ENCODE measurements at places on chromosomes 5 and 9.

DNA sequence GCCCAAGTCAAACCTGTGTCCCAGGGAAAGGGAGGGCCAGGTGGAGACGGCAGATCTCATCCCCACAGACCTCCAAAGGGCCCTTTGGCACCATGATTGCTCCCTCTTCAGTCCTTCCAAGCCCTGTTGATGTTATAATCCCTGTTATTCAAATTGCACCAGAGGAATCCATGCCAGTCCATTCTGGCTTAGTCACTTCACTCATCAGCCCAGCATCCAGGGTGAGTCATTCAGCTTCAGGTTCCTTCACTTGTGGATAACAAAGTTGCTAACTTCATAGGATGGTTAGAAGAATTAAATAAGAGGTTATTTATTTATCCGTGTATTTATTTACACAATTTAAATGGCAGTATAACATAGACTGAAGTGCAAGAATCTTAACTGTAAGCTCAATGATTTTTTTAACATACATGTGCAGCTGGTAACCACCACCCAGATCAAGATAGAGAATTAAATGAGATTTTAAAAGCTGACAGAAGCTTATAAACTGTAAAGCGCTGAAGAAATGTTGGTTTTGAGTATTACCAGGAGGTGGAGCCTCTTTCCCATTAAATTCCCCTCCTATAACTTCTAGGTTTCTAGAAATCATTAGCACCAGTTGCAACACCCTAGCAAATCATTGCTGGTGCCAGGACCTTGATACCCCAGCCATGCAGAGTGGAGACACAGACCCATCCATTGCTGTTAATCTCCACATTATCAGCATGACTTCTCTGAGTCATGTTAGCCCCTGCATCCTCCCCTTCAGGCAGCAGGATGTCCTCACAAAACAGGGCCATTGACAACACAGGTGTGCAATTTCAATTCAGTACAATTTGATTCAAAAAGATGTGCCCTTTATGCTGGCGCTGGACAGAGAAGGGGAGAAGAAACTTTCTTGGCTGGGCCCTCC is 77.4 kb downstream of the SEC61B start:
- DNase-seq: no peak

DNA sequence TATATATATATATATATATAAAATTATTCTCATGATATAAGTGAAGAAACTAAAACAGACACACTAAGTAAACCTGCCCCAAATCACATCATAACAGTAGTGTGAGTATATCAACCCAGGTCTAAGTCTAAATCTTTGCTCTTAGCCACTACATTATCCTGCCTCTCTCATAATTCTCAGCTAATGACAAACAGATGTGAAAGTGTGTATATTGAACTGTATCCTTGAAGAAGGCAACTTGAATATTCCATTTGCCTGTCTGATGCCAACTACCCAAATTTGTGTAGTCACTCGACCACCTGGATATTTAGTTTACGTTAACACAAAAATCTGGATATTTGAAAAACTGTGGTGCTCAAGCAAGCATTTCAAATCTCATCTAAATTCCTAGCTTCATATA is 97.4 kb downstream of the PPP2R2B start:
- no peak for DNase-seq

DNA sequence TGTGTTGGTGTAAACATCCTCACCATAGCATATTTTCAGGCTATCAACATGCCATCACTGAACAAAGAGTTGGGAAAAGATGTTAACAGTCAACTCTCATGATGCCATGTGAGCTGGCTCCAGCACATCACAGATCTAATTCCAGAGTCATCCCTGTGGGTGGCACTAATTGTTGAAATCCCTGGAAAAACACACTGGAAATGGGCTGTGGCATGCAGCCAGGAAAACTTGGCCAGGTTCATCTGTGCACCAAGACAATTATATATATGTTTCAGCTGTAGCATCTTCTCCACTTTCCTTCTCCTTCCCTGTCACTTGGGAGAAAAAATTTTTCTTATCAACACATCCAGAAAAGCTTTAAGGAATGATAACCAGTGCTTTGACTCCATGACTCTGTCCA is 313.7 kb downstream of the TRIM32 start:
- no peak for DNase-seq

DNA sequence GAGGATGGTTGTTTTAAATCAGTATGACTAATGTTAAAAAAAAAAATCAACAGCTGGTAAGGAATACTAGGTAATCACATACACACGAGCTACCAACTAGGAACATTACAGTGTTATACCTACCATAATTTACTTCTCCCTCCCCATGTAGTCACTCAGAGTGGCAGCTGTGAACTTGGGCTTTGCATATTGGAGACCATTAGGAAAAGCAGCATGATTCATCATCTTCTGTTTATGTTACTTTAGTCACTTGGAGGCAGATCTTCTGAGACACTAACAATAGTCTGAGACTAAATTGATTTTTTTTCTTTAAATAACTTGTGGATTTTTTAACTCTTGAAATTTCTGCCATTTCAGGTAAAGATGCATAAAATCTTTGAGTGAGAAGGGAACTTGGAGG is 141.5 kb upstream of the NR4A3 start:
- DNase-seq: no peak

DNA sequence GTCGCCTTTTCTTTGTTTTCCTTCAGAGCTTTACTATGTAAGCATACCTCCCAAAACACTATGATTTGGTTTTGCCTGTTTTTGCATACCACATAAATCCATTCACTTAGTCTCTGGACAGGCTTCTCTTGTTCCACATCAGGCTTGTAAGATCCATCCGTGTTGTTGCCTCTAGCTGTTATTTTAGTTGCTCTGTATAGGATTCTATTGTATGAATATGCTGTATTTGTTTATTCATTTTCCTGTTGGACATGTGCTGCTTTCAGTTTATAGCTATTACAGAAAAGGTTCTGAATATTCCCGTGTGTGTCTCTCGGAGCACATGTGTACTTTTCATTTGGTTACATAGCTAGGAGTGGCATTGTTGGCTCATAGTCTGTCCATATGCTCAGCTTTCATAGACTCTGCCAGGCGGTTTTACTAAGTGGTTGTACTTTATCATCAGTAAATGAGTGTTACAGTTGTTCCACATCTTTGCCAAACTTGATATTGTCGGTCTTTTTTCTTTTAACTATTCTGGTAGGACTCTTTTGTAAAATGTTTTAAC is 41.8 kb downstream of the NUP214 start:
- DNase-seq: no peak

- no peak for DNase-seq
Measured at GRCh38 chr9:136900988-136901515, 14.7 kb downstream of the TRAF2 start.

- DNase-seq: no peak
Measured at GRCh38 chr5:151034422-151035379, 14.3 kb downstream of the GPX3 start.

GRCh38 chr9:4102078-4102477 is 197.8 kb downstream of the GLIS3 start:
- DNase-seq: no peak

DNA sequence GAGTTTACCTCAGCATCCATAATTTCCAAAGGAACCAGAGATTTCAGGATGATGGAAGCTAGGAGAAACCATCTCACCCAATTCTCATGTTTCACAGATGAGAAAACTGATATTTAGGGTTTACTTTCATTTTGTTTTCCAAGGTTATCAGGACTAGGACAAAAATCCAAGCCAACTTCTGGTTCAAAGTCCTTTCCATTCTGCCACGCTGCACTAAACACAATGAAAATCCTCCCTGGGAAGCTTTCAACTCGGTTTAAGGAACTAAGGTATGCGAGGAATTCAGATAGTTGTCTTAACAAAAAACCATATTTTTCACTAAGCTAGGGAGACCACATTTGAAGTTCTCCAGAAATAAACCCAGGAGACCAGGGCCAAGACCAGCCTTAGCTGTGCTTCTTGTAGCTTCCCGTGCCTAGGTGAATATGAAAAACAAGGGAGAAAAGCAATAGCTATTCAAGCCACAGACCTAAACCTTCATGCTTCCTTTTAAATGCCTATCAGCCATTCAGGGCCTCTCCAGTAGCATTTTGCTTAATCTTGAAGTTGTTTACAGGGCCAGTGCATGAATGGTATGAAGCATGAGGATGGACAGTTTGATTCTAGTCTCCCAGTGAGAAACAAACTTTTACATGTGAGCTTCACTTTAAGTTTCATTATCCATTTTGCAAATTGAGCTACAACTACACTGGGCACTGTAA is 167.9 kb downstream of the DENND1A start:
- no peak for DNase-seq

DNA sequence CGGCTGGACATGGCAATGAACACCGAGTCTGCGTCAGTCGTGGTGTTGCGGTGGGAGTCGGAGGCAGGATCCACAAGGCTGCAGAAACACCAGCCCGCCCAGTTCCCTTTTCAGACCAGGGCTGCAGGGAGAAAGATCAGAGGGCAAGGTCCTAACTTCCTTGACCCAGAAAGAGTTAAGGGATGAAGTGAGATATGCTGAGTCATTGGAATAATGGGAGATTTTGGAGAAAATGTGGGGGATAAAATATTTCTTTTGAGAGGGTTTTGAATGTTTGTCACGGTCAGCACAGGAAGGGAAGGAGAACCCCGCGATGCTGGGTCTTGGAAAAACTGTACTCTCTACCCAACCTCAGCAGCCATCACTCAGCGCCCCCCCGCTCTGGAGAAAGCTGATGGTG is 416.0 kb downstream of the ICE1 start:
- DNase-seq: no peak

GRCh38 chr9:135376511-135377265 is 102.9 kb upstream of the PPP1R26 start:
- no peak for DNase-seq

- DNase-seq: no peak
Measured at GRCh38 chr5:180507661-180508060, 13.5 kb downstream of the CNOT6 start.

DNA sequence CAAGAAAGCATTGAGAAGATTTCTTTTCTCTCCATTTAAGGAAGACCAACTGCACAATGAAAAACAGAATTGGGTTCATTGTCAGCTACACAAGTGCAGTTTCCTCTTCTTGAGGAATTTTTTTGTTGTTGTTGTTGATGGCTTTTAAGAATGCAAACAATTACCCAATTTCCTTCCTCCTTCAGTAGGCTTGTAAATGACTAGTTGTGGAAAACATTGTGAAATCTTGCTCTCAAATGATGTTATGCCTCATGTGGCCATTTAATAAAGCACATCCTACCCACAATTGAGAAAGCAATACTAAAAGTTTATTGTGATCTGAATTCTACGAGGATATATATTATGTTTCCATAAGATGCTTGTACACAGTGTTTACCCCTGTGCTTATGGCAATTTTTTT is 171.6 kb downstream of the FAM174A start:
- no peak for DNase-seq

DNA sequence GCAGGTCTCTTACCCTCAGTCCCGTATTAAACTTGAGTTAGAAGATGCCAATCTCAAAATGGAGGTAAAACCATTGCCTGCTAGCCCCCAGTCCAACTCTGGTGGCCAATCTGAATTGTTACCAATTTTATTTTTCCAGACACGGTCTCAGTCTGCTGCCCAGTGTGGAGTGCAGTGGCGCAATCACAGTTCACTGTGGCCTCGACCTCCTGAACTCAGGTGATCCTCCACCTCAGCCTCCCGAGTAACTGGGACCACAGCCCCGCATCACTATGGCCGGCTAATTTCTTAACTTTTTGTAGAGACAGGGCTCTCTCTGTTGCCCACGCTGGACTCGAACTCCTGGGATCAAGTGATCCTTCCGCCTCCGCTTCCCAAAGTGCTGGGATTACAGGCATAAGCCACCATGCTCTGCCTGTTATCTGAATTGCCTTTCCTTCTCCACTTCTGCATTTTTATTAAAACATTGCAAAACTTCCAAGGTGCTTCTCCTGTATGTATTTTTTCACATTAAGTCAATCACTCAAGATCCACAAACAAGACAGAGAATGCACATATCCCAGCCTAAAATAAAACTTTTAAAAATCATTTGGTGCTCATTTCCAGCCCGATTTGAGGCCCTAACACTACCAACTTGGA is 2.3 kb downstream of the FANCC start:
- no peak for DNase-seq

DNA sequence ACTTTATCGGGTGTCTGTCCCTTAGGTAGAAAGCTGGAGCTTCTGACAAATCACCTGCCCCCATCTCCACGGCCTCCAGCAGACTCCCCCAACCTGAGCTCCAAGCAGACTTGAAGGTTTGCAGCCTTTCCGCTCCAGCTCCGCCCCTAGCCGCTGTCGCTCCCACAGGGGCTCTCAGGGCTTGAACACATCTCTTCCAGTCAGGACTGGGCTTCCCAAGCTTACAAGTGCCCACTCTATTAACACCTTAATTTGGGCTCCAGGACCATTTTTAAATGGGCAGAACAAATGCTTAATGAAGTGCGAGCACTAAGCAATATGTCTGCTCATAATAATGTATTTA is 17.2 kb upstream of the SLC25A51 start:
- DNase-seq: no peak

DNA sequence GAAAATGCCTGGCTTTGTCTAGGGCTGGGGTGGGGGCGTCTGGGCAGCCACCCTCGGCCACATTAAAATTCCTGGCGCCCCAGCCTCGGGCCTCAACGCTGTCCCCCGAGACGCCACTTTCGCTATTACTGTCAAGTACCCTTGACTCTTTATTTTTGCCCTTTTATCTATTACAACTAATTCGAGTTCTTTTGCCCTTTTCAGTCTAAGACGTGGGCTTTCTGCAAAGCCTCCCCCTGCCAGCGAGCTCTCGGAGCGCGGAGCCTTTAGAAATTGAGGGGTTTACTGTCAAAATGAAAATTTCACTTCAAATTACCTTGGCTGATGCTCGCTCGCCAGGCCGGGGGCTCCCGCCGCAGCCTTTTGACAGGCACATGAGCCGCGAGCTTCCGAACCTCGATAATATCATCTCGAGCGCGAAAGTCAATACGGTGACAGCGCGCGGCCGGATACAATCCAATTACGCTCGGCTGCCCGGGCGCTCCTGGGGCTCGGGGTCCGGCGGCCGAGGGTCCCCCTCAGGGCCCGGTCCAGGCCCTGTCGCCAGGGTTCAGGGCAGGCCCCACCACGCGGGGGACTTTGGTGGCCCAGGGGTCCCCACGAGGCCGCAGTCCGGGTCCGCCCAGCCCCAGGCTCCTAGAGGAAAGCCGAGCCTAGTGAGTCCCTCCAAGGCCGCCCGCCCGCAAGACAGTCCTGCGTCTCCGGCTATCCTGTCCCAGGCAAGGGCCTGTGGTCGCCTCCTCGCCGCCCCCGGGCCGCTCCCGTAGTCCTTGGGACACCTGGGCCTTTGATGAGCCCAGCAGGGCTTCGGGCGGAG is 6.7 kb downstream of the IRX4 start:
- DNase-seq: no peak

GRCh38 chr5:153714798-153715197 is 224.3 kb downstream of the GRIA1 start:
- no peak for DNase-seq

GRCh38 chr5:132470596-132470995 is 20.0 kb downstream of the IRF1 start:
- no peak for DNase-seq

DNA sequence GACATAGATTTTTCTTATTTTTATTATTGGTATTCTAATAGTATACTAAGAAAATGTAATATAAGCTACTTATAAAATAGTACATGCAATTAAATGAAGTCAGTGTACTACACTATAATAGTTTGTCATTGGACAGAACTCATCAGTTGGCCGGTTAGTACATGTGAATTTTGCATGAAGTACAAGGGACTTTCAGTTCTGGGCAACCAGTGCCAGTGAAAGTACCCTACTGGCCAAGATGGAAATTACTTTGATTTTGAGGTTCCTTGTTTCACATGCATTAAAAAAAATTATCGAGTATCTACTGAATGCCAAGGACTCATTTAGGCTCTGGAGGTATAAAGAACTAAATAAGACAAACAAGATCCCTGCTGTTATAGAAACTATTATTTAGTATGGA is 213.4 kb upstream of the ELL2 start:
- DNase-seq: no peak
